ENCODE measurements at places on chromosomes 11 and 22. TPM values are rescaled to one million over a fixed set of nuclear protein-coding genes. Genes with fewer than 3 reads are reported as not detected.

The TMPRSS5 gene
- total RNA-seq: 4.2 TPM

The PANX2 gene
- 1.9 TPM for total RNA-seq

The OLFML1 gene
- 4.0 TPM for total RNA-seq

The CARD18 gene
- total RNA-seq: 13.4 TPM

The MPPED2 gene
- 0.37 TPM for total RNA-seq

The PATE3 gene
- total RNA-seq: not detected

The DDI1 gene
- total RNA-seq: not detected

The CCDC81 gene
- total RNA-seq: 2.7 TPM

The OR2AT4 gene
- total RNA-seq: not detected

The KRTAP5-11 gene
- not detected for total RNA-seq

The CENPM gene
- 20.2 TPM for total RNA-seq

The RNF26 gene
- total RNA-seq: 11.4 TPM

The MEI1 gene
- total RNA-seq: not detected

The PHETA2 gene
- 13.0 TPM for total RNA-seq

The OR6A2 gene
- not detected for total RNA-seq

The CCDC116 gene
- 0.23 TPM for total RNA-seq

The CBLIF gene
- not detected for total RNA-seq

The SCUBE2 gene
- total RNA-seq: 12.8 TPM

The PRDM11 gene
- 7.8 TPM for total RNA-seq

The RTN4RL2 gene
- 3.0 TPM for total RNA-seq

The CHRM1 gene
- total RNA-seq: 6.0 TPM

The NDUFS3 gene
- total RNA-seq: 50.7 TPM

The KRTAP5-8 gene
- not detected for total RNA-seq

The CHADL gene
- 10.7 TPM for total RNA-seq

The NAALADL1 gene
- total RNA-seq: 1.5 TPM

The SCN3B gene
- 0.51 TPM for total RNA-seq

The KRTAP5-10 gene
- not detected for total RNA-seq

The CRY2 gene
- 79.7 TPM for total RNA-seq

The MMP8 gene
- total RNA-seq: 0.15 TPM

The KDM4D gene
- 1.1 TPM for total RNA-seq

The SHANK3 gene
- 4.0 TPM for total RNA-seq

The OR51E2 gene
- total RNA-seq: not detected

The P2RY6 gene
- 0.46 TPM for total RNA-seq

The EIF3F gene
- total RNA-seq: 432 TPM

The SLC22A25 gene
- total RNA-seq: not detected

The B4GALNT4 gene
- 1.9 TPM for total RNA-seq

The ALDH3B1 gene
- 11.6 TPM for total RNA-seq

The OR51B2 gene
- total RNA-seq: not detected

The DENND6B gene
- 8.8 TPM for total RNA-seq

The WT1 gene
- total RNA-seq: not detected

The MMP1 gene
- total RNA-seq: not detected

Data from lower leg skin (tissue), 4 donors.